ENCODE measurements at places on chromosomes 4 and X. TPM values are rescaled to one million over a fixed set of nuclear protein-coding genes. Genes with fewer than 3 reads are reported as not detected.

PDE5A gene
- 0.62 TPM for total RNA-seq

HERC5 gene
- total RNA-seq, result 4.0 TPM

RCHY1 gene
- 15.8 TPM for total RNA-seq

CLTRN gene
- total RNA-seq, result 0.96 TPM

PGAM4 gene
- 0.40 TPM for total RNA-seq

CENPI gene
- total RNA-seq, result 12.6 TPM

ANTXR2 gene
- 3.2 TPM for total RNA-seq

CSAG1 gene
- 0.24 TPM for total RNA-seq

STOX2 gene
- total RNA-seq, result 2.3 TPM

ELF4 gene
- 29.0 TPM for total RNA-seq

NEUROG2 gene
- 0.03 TPM for total RNA-seq

RIPPLY1 gene
- total RNA-seq, result 0.11 TPM

LRRC66 gene
- total RNA-seq, result 0.18 TPM

SPANXC gene
- total RNA-seq, result not detected

CSN1S1 gene
- total RNA-seq, result not detected

ADH1A gene
- not detected for total RNA-seq

FAT1 gene
- 125 TPM for total RNA-seq

DEFB131A gene
- not detected for total RNA-seq

TKTL1 gene
- total RNA-seq, result 0.07 TPM

AR gene
- 3.5 TPM for total RNA-seq

UBQLN2 gene
- 22.4 TPM for total RNA-seq

FGF5 gene
- 0.09 TPM for total RNA-seq

ZNF280C gene
- total RNA-seq, result 2.4 TPM
